ENCODE measurements at places on chromosomes 7 and 10.

DNA sequence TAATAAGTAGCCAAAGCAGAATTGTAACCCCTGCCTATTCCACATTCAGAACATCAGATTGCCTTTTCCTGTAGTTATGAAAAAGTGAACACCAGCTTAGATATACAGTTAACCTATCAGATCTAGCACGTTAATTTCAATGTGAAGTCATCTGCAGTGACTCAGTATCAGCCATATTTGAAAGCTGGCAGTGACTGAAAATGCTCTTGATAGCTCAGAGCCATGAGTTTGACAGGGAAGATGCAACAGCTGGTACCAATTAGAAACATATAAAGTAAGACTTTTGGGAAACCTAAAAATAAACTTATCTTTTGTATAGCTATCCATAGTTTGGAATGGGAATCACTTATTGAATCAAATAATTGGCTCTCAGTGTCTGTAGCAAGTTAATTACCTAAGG, 284.1 kb upstream of the NPSR1 start:
- no peaks in the 10 kb centered on the region for H3K4me1 ChIP-seq
- no peak overlapping the region for H3K4me3 ChIP-seq
- no peak overlapping the region for H3K27ac ChIP-seq
- no peaks in the 10 kb centered on the region for H3K27me3 ChIP-seq
- no peaks in the 10 kb centered on the region for H3K36me3 ChIP-seq
- no peak for DNase-seq

DNA sequence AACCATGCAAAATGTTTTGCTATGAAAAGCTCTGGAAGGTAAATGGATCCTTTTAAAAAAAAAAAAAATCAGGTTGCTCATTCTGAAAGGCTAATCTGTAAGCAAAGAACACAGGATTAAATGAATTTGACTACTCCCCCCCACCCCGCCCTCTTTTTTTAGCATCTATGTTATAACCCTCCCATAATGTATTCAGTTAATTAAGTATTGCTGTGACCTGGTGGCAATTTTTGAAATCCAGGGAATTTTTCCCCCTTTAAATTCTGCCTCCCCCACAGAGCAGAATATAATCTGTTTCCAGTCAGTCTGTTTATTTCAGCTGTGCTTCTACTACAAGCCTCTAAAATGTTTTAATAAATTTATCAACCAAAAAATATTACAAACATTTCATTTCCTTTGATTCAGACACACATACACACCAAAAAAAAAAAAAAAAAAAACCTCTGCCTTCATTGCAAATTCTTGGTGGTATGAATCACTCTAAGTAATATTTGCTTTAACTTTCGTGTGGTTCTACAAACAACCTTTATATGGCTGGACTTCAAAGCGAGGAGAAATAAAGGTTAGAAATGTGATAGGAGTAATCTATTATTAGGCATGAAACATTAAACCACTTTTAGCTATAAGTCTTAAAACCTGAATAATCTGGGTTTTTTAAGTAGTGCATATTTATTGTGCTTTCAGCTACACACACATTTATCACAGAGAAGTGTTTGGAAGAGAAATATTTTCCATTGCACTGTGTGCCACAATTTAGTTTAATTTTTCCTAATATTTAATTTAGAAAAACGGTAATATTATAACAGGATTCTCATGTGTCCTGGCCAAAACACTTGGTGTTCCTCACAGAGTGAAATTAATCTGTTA, 64.4 kb upstream of the ARID5B start:
- DNase-seq, result no peak
- H3K4me1 ChIP-seq, result peaks cover 13% of the 10 kb centered on the region
- H3K36me3 ChIP-seq, result no peaks in the 10 kb centered on the region

- H3K27ac ChIP-seq, result no peak overlapping the region
- H3K36me3 ChIP-seq, result no peaks in the 10 kb centered on the region
- H3K4me3 ChIP-seq, result no peak overlapping the region
- no peaks in the 10 kb centered on the region for H3K4me1 ChIP-seq
- H3K27me3 ChIP-seq, result no peaks in the 10 kb centered on the region
Measured at GRCh38 chr7:71220210-71220695, 88.3 kb downstream of the GALNT17 start.

DNA sequence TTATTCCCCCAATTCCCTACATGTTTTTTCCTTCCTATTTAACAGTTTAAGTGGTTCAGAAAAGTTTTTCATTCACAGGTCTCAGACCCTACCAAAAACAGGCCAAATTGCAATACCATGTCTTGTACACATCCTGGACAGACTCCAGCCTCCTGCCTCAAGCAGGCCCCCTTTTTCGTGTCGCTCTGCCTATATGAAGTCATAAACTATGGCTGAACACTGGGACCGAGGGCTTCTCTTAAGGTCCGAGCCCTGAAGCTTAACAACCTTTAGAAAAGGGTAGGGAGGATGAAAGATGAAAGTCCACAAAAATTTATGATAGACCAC, 1.4 kb downstream of the FBXW4 start:
- H3K4me3 ChIP-seq, result peak overlapping the region; percentile 93
- H3K27ac ChIP-seq, result peak overlapping the region; percentile 98
- no peaks in the 10 kb centered on the region for H3K27me3 ChIP-seq
- peak; percentile 5 for DNase-seq
- peaks cover 20% of the 10 kb centered on the region for H3K36me3 ChIP-seq

GRCh38 chr10:4649471-4649870, 176.5 kb upstream of the AKR1E2 start:
- DNase-seq, result no peak
- H3K27me3 ChIP-seq, result peaks cover 1% of the 10 kb centered on the region
- no peak overlapping the region for H3K27ac ChIP-seq
- H3K36me3 ChIP-seq, result no peaks in the 10 kb centered on the region
- H3K4me3 ChIP-seq, result no peak overlapping the region

DNA sequence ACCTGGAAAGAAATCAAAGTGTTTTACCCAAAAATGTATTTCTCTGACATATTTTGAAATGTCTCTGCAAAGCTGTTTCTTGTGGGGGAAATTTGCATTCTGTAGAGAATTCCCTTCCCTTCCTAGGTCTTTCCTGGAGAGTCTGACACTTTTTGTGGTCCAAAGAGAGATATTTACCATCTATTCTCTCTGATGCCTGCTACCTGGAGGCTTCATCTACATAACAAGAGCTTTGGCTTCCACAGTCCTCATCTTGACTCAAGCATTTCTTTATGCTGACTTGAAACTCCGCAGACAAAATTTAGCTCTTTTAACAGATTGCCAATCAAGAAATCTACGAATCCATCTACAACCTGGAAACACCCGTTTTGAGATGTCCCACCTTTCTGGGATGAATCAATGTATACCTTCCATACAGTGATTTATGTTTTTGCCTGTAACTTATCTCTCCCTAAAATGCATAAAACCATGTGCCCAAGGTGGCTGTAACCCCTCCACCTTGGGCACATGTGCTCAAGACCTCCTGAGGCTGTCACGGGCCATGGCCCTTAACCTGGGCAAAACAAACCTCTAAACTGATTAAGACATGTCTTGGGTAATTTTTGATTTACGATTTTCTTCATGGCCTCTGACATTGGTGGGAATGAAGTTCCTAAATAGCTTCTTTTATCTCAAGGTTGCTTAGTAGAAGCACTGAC, 334.7 kb downstream of the GALNT17 start:
- H3K4me3 ChIP-seq, result no peak overlapping the region
- no peaks in the 10 kb centered on the region for H3K27me3 ChIP-seq
- H3K4me1 ChIP-seq, result no peaks in the 10 kb centered on the region

DNA sequence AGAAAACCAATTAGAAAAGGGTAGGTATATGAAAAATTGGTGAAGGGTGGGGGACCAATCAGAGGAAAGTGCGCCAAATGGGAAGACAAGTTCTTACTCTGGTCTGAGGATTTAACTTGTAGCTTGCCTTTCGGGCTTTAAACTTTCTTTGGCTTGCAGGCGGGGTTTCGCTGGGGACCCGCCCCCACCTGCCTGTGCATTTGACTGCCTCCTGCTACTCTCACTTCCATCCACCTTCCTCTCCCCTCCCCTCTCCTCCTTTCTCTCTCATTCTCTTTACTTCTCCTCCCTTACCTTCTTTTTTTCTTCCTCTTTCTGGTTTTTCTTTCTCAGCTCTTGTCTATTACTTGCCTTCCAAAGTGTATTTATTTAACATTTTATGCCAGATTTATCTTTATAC, 278.8 kb downstream of the DNAJB9 start:
- H3K4me3 ChIP-seq, result no peak overlapping the region
- DNase-seq, result no peak
- H3K4me1 ChIP-seq, result no peaks in the 10 kb centered on the region
- no peak overlapping the region for H3K27ac ChIP-seq
- H3K27me3 ChIP-seq, result no peaks in the 10 kb centered on the region
- H3K36me3 ChIP-seq, result no peaks in the 10 kb centered on the region

- no peak for DNase-seq
- H3K4me3 ChIP-seq, result no peak overlapping the region
- H3K36me3 ChIP-seq, result peaks cover 10% of the 10 kb centered on the region
- peaks cover 56% of the 10 kb centered on the region for H3K4me1 ChIP-seq
- no peaks in the 10 kb centered on the region for H3K27me3 ChIP-seq
Measured at GRCh38 chr7:114973147-114973546, 51.3 kb downstream of the MDFIC start.

- no peak overlapping the region for H3K4me3 ChIP-seq
- no peak overlapping the region for H3K27ac ChIP-seq
- DNase-seq, result no peak
- no peaks in the 10 kb centered on the region for H3K4me1 ChIP-seq
Measured at GRCh38 chr10:77586719-77587415, 50.7 kb downstream of the KCNMA1 start.

DNA sequence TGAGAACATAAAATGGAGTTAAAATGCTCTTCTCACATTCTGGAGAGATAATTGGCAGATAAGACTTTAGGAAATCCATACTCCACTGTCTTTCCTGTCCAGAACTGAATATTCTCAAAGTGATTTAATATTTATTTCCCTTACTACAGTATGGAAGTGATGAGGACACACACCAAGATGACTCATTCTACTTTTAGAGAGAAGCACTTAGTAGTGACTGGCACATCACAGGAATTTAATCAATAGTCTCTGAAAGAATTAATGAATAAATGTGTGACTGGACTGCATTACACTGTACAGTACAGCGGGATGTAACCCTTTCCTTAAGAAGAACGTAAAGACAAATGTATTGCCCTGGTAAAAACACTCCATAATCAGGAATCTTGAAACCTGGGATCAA, 116.7 kb downstream of the SEMA3E start:
- no peaks in the 10 kb centered on the region for H3K4me1 ChIP-seq
- H3K27ac ChIP-seq, result no peak overlapping the region
- no peaks in the 10 kb centered on the region for H3K27me3 ChIP-seq

DNA sequence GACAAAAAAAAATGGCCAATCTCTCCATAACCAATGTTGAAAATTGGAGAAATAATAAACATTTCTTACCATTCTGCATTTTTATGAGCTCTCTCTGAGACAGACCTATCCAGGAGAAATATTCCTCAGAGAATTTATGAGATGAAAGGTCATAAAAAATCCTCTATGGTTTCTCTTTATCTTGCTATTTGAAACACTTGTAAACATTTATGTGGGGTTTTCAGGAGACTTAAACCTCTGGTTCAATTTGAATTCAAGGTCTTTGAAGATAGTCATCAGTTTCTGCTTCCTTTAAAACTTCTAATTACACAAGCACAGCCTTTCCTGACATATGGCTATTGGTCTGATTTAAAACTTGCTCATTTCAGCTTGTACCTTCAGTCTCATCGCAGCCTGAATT, 78.5 kb upstream of the APBB1IP start:
- no peak for DNase-seq
- no peak overlapping the region for H3K27ac ChIP-seq
- peaks cover 3% of the 10 kb centered on the region for H3K27me3 ChIP-seq
- H3K4me3 ChIP-seq, result no peak overlapping the region
- no peaks in the 10 kb centered on the region for H3K4me1 ChIP-seq
- H3K36me3 ChIP-seq, result no peaks in the 10 kb centered on the region

DNA sequence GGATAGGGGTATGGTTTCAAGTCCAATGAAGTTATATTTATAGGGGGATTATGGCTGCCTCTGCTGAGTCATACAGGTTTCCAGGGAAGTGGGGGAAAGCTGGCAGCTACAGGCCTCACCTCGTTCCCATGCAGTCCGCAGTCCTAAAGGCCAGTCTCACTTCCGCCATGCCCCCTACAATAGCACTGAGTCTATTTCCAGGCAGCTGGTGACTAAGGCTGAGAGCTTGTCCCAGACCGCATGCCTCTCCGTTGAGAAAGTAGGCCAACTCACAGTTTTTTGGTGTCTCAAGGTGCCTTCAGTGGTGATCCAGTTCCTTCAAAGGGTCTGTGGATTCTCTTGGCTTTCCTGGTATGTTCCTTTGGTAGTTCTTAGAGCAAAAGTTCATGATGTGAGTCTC, 203.9 kb upstream of the GLI3 start:
- H3K36me3 ChIP-seq, result no peaks in the 10 kb centered on the region
- H3K27ac ChIP-seq, result no peak overlapping the region
- H3K27me3 ChIP-seq, result no peaks in the 10 kb centered on the region
- H3K4me3 ChIP-seq, result no peak overlapping the region
- no peaks in the 10 kb centered on the region for H3K4me1 ChIP-seq
- DNase-seq, result no peak

DNA sequence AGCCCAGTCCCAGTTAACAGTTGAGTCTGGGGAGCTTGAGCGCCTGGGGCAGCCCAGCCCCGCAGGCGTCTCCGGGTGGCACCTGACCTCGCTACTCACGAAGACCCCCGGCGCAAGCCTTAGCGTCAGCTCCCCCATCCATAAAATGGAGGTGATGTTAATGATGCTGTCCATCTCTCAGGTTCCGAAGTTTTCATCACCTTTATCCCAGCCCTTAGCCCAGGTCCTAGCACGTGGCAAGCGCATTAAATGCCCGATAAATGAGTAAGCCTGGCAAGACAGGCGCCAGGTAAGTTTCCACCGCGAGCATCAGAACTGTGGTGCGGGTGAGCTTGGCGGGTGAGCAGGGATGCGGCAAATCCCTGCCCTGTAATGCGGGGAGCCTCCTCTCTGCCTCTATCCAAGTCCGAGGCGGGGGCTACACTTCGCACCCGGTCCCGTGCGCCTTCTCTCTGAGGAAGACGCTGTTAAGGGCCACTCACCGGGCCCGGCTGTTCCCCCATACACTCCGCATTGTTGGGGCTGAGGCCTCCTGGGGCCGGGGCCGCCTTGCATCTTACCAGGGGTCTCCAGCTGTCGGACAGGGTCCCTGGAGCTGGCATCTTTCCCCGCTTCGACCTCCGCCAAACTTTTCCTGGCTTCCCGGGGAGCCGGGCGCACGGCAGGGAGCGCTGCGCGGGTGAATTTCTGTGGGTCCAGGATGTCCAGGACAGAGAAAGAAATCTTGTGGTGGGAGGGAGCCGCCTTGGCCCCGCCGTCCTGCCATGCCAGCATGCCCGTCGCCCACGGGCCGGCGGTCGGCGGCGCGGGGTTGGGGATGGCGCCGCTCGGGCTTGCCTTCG, 444 bp downstream of the NKX1-2 start:
- H3K27ac ChIP-seq, result peak overlapping the region; percentile 55
- H3K4me3 ChIP-seq, result no peak overlapping the region
- peaks cover 6% of the 10 kb centered on the region for H3K4me1 ChIP-seq
- no peak for DNase-seq
- no peaks in the 10 kb centered on the region for H3K36me3 ChIP-seq

Data from activated T-helper 1 cell treated with anti-CD3 and anti-CD28 coated beads, Interleukin-12 subunit alpha, Interleukin-12 subunit beta, Interleukin-2, Interleukin-4 antibody, amounts not matched to agents 30 ng/mL and 10 ng/mL and 1 ng/mL, durations not matched to agents 14 hours and 24 hours and 36 hours (primary cell).